ENCODE measurements at places on chromosomes 5 and 9.

DNA sequence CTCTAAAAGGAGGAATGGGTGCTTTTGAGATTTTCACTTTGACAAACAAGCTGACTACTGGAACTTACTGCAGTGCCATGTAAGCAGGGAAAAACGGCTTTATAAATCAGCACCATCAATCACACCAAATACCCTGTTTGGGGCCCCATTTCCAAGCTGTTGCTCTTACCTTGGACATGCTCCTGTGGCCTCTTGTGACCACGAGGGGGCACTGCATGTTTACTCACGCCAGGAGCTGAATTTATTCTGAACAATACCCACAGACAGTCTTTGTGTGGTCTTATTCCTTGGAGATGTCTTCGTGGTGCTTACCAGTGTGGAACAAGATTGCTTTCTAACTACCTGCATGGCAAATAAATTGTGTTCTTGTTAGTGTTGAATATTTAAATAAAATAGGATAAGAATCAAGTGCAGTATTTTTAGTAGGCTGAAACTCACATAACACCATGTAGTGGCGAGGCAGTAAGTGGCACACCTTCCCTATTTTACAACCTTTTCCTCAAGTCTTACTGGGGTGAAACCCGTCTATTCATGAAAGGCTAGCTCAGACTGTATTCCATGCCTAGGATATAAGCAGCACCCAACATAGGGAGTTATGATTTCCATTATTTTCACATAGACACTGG is 155.5 kb upstream of the NMUR2 start:
- DNase-seq: peak; percentile 6

GRCh38 chr5:143352691-143353090 is 50.8 kb downstream of the NR3C1 start:
- DNase-seq: no peak

GRCh38 chr5:96734871-96735325 is 72.7 kb downstream of the CAST start:
- DNase-seq: no peak

- no peak for DNase-seq
Observed at GRCh38 chr9:95188459-95188858, 129.1 kb downstream of the FANCC start.

DNA sequence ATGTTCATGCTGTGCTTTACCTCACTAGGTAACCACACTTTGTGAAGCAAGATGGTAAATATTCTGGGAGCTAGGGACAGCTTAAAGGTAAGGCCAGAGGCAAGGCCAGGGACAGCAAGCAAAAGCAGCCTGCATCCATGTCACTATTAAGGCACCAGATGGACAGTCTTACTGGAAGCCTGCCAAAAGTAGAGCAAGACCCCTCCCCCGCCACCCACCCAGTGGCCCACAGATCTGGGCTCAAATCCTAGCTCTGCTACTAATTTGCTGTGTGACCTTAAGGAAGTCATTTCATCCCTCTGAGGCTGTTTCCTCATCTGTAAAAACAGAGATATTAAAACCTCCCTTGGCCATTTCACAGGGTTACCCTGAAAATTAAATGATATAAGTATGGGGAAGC is 13.2 kb upstream of the ERMP1 start:
- DNase-seq: no peak

DNA sequence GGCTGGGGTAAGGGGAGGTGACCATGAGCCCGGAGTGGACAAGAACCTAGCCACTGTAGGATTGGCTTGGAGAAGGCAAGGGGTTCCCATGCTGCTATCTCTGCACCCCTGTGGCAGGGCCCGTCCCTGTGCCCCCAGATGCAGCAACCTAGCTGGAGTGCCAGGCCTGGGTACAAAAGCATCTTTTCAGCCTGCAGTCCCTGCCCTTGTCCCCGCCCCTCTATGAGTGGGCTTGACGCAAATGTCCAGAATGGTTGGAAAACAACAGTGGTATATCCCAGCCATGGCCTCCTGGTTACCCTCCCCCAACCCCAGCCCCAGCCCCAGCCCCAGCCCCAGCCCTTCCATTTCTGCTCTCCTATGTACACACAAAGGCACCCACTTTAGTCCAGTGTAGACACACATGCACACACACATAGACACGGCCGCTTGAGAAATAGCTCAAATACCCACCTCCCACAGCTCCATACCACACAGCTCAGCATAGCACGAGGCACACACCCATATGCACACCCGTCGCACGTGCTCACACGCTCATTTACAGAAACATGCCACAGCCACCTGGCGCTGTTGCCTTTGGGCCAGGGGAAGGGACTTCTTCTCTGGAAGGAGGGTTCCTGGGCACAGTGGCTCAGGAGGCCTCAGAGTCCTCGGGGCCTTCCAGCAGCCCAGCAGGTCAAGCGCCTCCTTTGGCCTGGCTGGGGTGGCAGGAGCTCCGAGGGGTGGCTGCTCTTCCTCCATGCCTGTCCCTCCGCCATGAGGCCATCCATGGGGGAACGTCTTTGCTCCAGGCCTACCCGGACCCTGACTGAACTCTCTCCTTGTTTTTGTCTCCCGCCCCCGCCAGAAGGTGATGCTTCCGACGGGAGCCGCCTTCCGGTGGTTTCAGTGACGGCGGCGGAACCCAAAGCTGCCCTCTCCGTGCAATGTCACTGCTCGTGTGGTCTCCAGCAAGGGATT is 34.1 kb downstream of the CXXC5 start:
- DNase-seq: no peak
